WTC11 (cell line): ENCODE measurements at places on chromosomes 7 and 10. TPM values are rescaled to one million over a fixed set of nuclear protein-coding genes. Genes with fewer than 3 reads are reported as not detected.

DNA sequence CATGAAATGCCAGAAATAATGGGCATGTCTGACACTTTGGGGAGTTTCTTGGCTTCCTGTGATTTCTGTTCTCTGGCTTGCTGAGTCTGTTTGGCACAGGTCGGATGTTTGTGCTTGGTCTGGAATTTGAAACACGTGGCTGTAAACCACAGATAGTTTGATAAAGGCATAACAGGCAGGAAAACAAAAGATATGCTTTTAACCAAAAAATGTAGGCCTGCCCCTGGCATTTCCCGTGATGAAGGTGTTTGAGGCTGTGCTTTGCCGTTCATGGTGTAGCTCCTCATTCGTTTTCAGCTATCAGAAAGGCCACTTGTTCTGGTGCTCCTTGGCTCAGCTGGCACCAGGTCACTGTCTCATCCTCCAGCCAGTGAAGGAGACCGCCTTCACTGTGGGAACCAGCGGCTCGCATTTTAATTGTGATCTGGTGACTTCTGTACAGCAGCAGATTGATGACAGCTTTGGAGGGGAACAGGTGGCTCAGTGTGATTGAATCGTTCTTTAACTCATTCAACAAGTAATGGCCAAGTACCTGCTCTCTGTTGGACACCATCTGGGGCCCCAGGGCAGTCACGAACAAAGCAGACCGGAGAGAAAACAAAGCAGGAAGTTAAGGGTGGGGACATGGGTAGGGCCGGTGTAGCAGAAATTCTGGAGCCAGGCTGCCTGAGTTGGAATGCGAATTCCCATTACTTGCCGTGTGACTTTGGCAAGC lies 111.5 kb downstream of the CCNY start:
- peaks cover 27% of the 10 kb centered on the region for H3K36me3 ChIP-seq
- H3K4me3 ChIP-seq = no peak overlapping the region
- DNase-seq = peak; percentile 35
- H3K27ac ChIP-seq = peak overlapping the region; percentile 86
- peaks cover 50% of the 10 kb centered on the region for H3K4me1 ChIP-seq
- H3K27me3 ChIP-seq = no peaks in the 10 kb centered on the region

GRCh38 chr7:109213081-109213480 lies 643.4 kb downstream of the DNAJB9 start:
- H3K4me1 ChIP-seq = peaks cover 7% of the 10 kb centered on the region
- no peak overlapping the region for H3K4me3 ChIP-seq
- H3K27me3 ChIP-seq = no peaks in the 10 kb centered on the region
- H3K36me3 ChIP-seq = no peaks in the 10 kb centered on the region

GRCh38 chr10:83089335-83089734 lies 1050.0 kb upstream of the GHITM start:
- H3K27ac ChIP-seq = no peak overlapping the region
- peaks cover 5% of the 10 kb centered on the region; the same call in 1 of the 2 replicates for H3K4me1 ChIP-seq
- H3K36me3 ChIP-seq = no peaks in the 10 kb centered on the region
- no peaks in the 10 kb centered on the region for H3K27me3 ChIP-seq

GRCh38 chr10:72080042-72080975 lies 8.0 kb downstream of the SPOCK2 start:
- H3K36me3 ChIP-seq = no peaks in the 10 kb centered on the region
- H3K27me3 ChIP-seq = peaks cover 8% of the 10 kb centered on the region
- H3K4me3 ChIP-seq = no peak overlapping the region
- H3K27ac ChIP-seq = no peak overlapping the region
- H3K4me1 ChIP-seq = peaks cover 5% of the 10 kb centered on the region; the same call in 1 of the 2 replicates

GRCh38 chr7:100588438-100588837 lies 2.3 kb downstream of the FBXO24 start:
- H3K27me3 ChIP-seq = peaks cover 45% of the 10 kb centered on the region
- no peaks in the 10 kb centered on the region for H3K36me3 ChIP-seq
- H3K4me1 ChIP-seq = peaks cover 34% of the 10 kb centered on the region
- H3K27ac ChIP-seq = no peak overlapping the region
- H3K4me3 ChIP-seq = peak overlapping the region; percentile 99

DNA sequence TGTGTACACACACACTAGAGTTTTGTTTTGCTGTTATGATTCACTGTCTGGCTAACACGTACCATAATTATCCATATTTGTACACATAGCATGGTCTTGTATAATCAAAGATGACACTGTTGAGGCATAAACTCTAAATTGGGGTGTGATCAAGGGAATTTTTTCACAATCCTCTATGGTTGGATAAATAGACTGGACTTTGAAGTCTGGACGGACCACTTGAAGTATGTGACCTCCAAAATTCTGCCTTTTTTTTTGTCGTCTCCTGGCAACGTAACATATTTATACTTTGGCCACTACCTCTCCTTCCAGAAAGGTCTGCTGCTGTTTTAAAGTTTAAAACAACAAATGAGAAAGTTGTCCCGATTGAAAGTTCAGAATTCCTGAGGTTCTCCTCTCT lies 193.4 kb downstream of the CACNB2 start:
- H3K4me3 ChIP-seq = no peak overlapping the region
- no peak for DNase-seq
- no peaks in the 10 kb centered on the region for H3K36me3 ChIP-seq

DNA sequence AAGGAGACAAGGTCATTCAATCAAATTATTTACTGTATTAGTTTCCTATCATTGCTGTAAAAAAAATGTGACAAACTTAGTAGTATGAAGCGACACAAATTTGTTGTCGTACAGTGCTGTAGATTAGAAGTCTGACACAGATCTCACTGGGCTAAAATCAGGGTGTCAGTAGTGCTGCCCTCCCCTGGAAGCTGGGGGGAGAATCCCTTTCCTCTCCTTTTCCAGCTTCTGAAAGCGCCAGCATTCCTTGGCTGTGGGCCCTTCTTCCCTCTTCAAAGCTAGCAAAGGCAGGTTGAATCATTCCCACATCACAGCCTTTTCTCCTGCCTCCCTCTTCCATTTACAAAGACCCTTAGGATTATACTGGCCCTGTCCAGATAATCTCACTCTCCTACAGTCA lies 28.0 kb downstream of the VPS41 start:
- DNase-seq = peak; percentile 50
- H3K27me3 ChIP-seq = no peaks in the 10 kb centered on the region
- H3K4me1 ChIP-seq = peaks cover 15% of the 10 kb centered on the region
- H3K27ac ChIP-seq = no peak overlapping the region; the same call in 1 of the 2 replicates

DNA sequence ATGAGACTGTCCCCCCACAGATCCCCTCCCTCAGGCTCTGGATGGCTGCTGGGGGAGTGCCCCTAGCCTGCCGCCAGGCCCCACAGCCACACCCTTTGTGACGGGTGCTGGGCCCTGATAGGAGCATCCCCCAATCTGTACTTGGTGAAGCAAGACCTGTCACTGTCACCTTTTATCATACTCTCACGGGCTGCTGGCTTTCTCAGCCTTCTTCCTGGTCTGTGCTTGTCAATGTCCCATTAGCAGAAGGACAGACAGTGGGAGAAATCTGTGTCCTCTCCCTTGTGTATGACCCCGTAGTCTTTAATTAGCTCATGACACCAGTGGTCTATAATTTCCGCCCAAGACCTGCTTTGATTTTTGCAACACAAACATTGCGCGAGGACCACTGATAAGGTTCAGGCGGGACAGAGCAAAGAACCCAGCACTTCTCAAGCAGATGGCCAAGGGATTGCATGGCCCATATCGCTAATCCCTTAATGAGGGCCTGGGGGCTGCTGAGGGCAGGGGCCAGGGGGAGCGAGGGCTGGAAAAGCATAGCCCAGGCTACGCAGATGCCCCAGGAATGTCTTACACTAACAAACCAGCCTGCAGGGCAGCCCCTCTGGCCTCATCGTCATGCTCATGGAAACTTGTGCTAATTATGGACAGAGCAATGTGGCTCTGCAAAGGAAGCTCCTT lies 127.8 kb downstream of the PTPN20 start:
- peak; percentile 6 for DNase-seq
- no peak overlapping the region for H3K4me3 ChIP-seq
- no peak overlapping the region for H3K27ac ChIP-seq
- no peaks in the 10 kb centered on the region for H3K36me3 ChIP-seq
- peaks cover 3% of the 10 kb centered on the region; the same call in 1 of the 2 replicates for H3K4me1 ChIP-seq

DNA sequence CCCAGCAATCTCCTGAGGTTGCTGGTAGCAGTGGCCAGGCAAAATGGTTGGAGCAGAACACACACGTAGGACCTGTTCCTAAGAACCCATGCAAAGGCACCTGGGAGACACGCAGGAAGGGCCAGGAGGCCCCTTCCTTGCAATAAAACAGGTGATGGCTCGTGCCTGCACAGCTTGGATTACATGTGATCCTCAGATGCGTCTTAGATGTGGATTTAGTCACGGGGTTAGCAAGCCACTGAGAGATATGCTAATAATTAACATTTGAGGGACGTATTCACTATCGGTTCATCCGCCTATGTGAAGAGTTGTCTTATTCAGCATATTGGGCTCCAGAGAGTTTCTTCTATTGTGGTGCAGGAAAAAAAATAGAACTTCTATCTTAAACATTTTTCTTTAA lies 4.6 kb upstream of the RHEB start:
- DNase-seq = no peak
- H3K36me3 ChIP-seq = 0 out of 2 replicates have a peak, but pooled peaks cover 3% of the 10 kb centered on the region
- no peak overlapping the region for H3K27ac ChIP-seq
- peaks cover 4% of the 10 kb centered on the region for H3K4me1 ChIP-seq
- peaks cover 18% of the 10 kb centered on the region for H3K27me3 ChIP-seq

GRCh38 chr7:22121702-22122474 lies 176.2 kb upstream of the CDCA7L start:
- DNase-seq = no peak
- H3K27me3 ChIP-seq = no peaks in the 10 kb centered on the region
- H3K4me3 ChIP-seq = no peak overlapping the region
- H3K4me1 ChIP-seq = peaks cover 23% of the 10 kb centered on the region

DNA sequence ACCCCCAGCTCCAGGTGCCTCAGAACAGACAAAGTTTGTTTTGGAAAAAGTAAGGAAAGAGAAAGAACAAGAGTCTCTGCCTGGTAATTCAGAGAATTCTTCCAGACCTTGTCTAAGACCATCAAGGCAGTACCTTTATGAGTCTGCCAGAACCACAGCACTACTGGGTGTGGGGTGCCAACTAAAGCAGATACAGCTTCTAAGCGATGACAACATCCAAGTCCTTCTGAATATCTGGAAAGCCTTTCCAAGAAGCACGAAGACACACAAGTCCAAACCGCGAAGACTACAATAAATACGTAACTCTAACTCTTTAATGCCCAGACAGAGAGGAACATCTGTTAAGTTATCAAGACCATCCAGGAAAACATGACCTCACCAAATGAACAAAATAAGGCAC lies 94.3 kb downstream of the SIRT1 start:
- peak overlapping the region; percentile 25; the same call in 1 of the 2 replicates for H3K27ac ChIP-seq
- peaks cover 38% of the 10 kb centered on the region for H3K36me3 ChIP-seq
- no peaks in the 10 kb centered on the region for H3K27me3 ChIP-seq
- DNase-seq = no peak

- peaks cover 14% of the 10 kb centered on the region for H3K4me1 ChIP-seq
- no peak overlapping the region for H3K27ac ChIP-seq
- no peaks in the 10 kb centered on the region for H3K36me3 ChIP-seq
- peaks cover 6% of the 10 kb centered on the region; the same call in 1 of the 2 replicates for H3K27me3 ChIP-seq
These were observed 25.8 kb upstream of the SLF2 start for GRCh38 chr10:100886963-100887362.

- H3K36me3 ChIP-seq = no peaks in the 10 kb centered on the region
- no peak overlapping the region for H3K27ac ChIP-seq
- peaks cover 10% of the 10 kb centered on the region for H3K4me1 ChIP-seq
- no peak overlapping the region for H3K4me3 ChIP-seq
These were observed 12.1 kb downstream of the TMEM236 start for GRCh38 chr10:17764142-17764541.

- no peaks in the 10 kb centered on the region for H3K36me3 ChIP-seq
- no peak for DNase-seq
- H3K27me3 ChIP-seq = no peaks in the 10 kb centered on the region
- H3K27ac ChIP-seq = peak overlapping the region; percentile 49; the same call in 1 of the 2 replicates
These were observed 81.9 kb downstream of the RBM20 start for GRCh38 chr10:110725801-110726630.

GRCh38 chr10:11721806-11722205 lies 20.4 kb upstream of the ECHDC3 start:
- no peaks in the 10 kb centered on the region for H3K27me3 ChIP-seq
- H3K27ac ChIP-seq = no peak overlapping the region
- H3K36me3 ChIP-seq = no peaks in the 10 kb centered on the region

- no peak overlapping the region for H3K4me3 ChIP-seq
- H3K4me1 ChIP-seq = peaks cover 33% of the 10 kb centered on the region
- no peaks in the 10 kb centered on the region for H3K27me3 ChIP-seq
These were observed 191.8 kb upstream of the CDCA7L start for GRCh38 chr7:22137466-22137865.

GRCh38 chr7:33958104-33958503 lies 52.8 kb downstream of the BMPER start:
- H3K4me1 ChIP-seq = no peaks in the 10 kb centered on the region
- H3K27me3 ChIP-seq = no peaks in the 10 kb centered on the region
- no peak overlapping the region for H3K4me3 ChIP-seq
- DNase-seq = no peak
- no peak overlapping the region for H3K27ac ChIP-seq
- H3K36me3 ChIP-seq = no peaks in the 10 kb centered on the region

GRCh38 chr7:2069472-2069860 lies 163.3 kb downstream of the MAD1L1 start:
- no peaks in the 10 kb centered on the region for H3K4me1 ChIP-seq
- no peaks in the 10 kb centered on the region for H3K27me3 ChIP-seq
- no peak overlapping the region for H3K4me3 ChIP-seq
- no peaks in the 10 kb centered on the region for H3K36me3 ChIP-seq
- no peak overlapping the region for H3K27ac ChIP-seq
- DNase-seq = no peak

The ZNF804B gene
- total RNA-seq = 0.04 TPM in 1 of 3 replicates, not detected in the others

The VAX1 gene
- total RNA-seq = 0.04 TPM in 1 of 3 replicates, not detected in the others

The CPN1 gene
- total RNA-seq = 0.42 to 0.69 TPM (median 0.66 TPM) in 3 replicates

The EMX2 gene
- not detected in 3 replicates for total RNA-seq

The SAMD9 gene
- 0.11 to 0.14 TPM (median 0.11 TPM) in 3 replicates for total RNA-seq

The IFIT2 gene
- 0.07 to 0.15 TPM (median 0.14 TPM) in 3 replicates for total RNA-seq

The UNCX gene
- total RNA-seq = not detected in 3 replicates

The PLXDC2 gene
- 31.7 to 37.9 TPM (median 37.8 TPM) in 3 replicates for total RNA-seq

The ZNF488 gene
- 7.1 to 8.7 TPM (median 8.0 TPM) in 3 replicates for total RNA-seq

The NKX2-3 gene
- not detected in 3 replicates for total RNA-seq

The PPP1R9A gene
- 16.8 to 18.7 TPM (median 18.0 TPM) in 3 replicates for total RNA-seq
